Activated T-helper 1 cell treated with anti-CD3 and anti-CD28 coated beads, Interleukin-2, amount 50 U/mL, for 16 hours (primary cell): ENCODE measurements at places on chromosomes 3 and 15.

- no peak for DNase-seq
Observed at GRCh38 chr3:151890721-151891141, 17.3 kb downstream of the SUCNR1 start.

- no peak for DNase-seq
Observed at GRCh38 chr15:43134157-43134635, 810 bp downstream of the TMEM62 start.

DNA sequence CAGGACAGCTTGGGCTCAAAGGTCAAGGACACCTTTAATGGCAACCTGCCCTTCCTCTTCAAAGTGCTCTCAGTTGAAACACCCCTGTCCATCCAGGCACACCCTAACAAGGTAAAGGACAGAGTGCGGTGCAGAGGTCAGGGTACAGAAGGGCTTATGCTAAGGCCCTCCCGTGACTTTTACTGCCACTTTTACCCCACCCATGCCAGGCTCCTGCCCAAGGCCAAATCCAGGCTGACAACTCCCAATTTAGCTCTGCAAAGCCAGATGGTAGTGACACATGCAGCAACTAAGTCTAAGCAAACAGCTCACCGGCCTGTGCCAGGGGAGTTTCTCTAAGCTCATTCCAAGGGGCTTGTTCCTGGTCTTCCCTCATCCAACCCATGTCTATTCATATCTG, 1.6 kb downstream of the MPI start:
- DNase-seq: no peak

GRCh38 chr15:27535445-27536129, 563.5 kb downstream of the OCA2 start:
- no peak for DNase-seq

GRCh38 chr3:112128843-112129727, 4.0 kb downstream of the GCSAM start:
- DNase-seq: no peak

- DNase-seq: no peak
Observed at GRCh38 chr15:87949151-87949574, 307.4 kb downstream of the NTRK3 start.

- DNase-seq: no peak
Observed at GRCh38 chr3:190701096-190701532, 161.4 kb downstream of the GMNC start.

- no peak for DNase-seq
Observed at GRCh38 chr3:128950223-128950938, 43.5 kb downstream of the CFAP92 start.

DNA sequence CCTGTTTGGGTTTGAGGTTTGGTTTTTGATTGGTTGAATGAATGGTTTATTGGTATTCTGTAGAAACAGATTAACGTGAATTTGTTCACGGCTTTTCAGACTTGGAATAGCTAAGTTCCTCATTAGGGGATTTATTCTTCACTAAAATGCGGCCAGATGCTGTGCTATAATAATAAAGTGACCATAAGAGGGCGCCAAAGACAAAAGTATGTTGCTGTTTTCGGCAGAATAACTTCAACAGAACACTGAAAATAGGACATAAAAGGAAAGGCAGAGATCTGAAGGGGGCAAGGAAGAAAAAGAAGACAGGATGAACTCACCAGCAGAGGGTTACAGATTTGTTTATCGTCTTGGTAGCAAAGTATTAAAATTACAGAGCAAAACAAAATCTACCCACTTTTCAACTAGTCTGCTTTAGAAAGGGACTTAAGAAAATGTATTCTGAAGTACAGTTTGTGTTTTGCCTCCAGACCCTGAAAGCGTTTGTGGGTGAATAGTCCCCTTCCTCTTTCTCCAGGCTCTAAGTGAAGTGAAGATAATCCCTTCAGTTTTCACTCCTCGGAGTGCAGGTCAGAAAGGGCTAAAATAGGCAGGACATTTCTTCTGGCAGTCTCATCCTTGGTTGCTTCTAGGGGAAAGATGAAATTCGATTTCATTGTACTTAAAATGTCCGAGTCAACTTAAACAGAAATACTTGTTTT, 147.6 kb downstream of the IL20RB start:
- no peak for DNase-seq

DNA sequence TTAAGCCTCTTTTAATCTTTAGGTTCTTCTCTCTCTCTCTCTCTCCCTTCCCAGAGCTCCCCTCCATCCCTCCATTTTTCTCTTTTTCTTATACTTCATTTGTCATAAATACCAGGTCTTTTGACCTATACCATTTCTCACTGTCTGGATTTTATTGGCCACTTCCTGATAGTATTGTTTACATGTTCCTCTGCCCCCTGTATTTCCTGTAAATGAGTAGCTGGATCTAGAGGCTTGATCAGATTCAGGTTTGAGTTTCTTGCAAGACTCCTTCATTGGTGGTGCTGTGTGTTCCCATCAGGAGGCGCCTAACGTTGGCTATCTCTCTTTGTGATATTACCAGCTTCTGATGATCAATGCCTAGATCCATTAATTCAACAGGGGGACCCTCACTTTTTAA, 42.2 kb downstream of the DAPK2 start:
- DNase-seq: no peak

- DNase-seq: no peak
Observed at GRCh38 chr3:126644615-126645014, 10.3 kb downstream of the TXNRD3 start.

DNA sequence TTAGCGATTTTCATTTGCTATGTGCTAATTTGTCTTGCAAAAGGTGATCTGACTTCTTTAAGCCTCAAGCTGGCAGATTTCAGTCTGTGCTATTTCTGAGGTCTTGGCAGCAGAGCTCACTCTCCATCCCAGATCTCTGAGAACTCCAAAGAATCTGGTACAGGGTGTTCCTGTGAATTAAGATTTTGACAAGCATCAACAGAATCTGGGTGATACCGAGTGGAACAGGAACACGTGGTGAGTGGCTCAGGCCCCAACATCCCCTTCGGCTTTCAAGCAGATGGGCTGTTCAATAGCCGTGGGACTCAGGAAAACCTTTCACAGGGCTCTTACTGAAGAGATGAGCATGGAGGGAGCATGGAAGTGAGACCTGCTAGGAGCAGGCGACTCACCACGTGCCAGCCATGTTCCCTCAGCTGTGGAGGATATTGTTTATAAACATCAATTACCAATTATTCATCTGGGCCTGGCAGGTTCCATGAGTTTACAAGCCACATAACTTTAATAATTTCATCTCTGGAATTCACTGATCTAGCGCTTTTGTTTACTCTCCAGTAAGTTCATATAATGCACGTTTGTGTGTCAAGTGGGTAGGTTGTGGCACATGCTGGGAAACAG, 103.4 kb upstream of the SELENOK start:
- no peak for DNase-seq

- DNase-seq: no peak
Observed at GRCh38 chr3:72836923-72837322, 11.3 kb downstream of the SHQ1 start.

GRCh38 chr3:192835818-192836815, 81.5 kb downstream of the MB21D2 start:
- no peak for DNase-seq

DNA sequence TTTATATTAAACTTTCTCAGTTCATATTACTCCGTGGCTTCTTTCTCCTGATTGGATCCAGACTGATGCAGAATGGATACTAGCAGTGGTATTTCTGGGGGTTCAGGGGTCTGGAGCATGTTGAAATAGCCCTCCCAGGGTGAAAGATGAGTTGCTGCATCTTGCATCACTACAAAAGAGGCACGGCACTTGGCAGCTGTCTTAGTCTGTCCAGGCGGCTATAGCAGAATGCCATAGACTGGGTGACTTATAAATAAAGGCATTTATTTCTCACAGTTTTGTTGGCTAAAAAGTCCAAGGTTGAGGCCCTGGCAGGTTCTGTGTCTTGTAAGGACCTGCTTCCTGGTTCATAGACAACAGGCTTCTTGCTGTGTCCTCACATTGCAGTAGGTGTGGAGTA, 660 bp upstream of the BCL2L10 start:
- no peak for DNase-seq

GRCh38 chr15:67107014-67107812, 41.8 kb downstream of the SMAD3 start:
- no peak for DNase-seq

GRCh38 chr15:84099181-84099580, 136.4 kb upstream of the GOLGA6L4 start:
- DNase-seq: no peak

DNA sequence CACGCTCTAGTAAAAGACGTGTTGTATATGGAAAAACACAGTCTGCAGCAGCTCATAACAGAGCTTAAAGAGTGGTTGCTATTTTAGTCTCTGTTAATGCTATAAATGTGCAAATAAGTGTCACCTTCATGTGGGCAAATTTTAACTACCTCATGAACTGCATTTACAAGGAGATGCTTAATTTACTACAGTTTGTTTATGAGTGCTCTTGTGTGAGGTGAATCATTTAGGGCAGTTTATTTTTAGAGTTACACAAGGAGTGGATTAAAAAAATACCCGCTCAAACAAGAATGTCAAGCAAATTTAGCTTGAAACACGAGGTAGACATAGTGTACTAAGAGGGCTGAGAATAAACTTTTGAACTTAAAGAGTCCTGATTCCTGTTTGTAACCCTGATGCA, 579.0 kb downstream of the MFSD1 start:
- DNase-seq: no peak

DNA sequence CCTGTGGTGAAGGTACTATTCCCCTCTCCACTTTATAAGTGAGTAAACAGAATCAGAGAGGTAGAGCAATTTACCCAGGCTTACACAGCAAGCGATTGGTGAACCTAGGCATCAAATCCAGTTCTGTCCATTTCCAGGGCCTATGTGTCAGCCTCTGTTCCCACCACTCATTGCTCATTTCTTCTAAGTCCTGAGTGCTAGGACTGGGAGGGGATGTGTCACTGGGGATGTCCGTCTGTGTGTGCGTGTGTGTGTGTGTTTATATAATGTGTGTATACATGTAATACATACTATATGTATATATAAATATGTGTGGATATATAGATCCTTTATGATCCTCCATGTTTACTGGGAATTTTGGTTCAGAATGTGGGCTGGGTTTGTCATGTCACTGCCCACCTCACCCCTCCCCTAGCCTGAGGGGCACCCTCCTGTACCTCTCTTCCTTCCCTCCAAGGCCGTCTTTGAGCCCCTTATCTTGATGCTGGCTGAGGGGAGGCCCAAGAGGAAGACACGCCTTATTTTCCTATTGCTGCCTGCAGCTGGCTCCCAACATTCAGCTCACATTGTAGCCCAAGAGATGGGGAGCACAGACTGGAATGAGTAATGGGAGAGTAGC, 2.1 kb downstream of the TMEM43 start:
- no peak for DNase-seq

- DNase-seq: no peak
Observed at GRCh38 chr3:197000211-197000610, 29.4 kb downstream of the MELTF start.

- DNase-seq: no peak
Observed at GRCh38 chr3:17481116-17481515, 261.3 kb downstream of the TBC1D5 start.

DNA sequence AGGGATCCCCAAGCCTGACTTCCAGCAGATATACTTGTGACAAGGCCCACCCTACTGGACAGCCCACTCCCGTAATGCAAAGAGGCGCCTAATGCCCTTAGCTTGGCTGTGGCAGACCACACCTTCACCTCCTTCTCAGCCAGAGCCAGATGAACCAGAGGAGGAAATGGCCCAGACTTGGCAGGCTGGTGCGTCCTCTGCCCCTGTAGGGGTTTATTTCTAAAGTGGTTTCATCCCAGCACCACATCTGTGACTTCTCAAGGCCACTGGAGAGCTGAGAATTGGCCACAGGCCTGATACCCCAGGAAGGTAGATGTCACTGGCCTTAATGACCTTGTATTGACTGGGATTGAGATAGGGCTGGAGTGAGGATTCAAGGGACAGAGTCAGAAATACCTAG, 29.5 kb downstream of the BOC start:
- DNase-seq: no peak

GRCh38 chr3:67361323-67361722, 293.1 kb downstream of the SUCLG2 start:
- no peak for DNase-seq

DNA sequence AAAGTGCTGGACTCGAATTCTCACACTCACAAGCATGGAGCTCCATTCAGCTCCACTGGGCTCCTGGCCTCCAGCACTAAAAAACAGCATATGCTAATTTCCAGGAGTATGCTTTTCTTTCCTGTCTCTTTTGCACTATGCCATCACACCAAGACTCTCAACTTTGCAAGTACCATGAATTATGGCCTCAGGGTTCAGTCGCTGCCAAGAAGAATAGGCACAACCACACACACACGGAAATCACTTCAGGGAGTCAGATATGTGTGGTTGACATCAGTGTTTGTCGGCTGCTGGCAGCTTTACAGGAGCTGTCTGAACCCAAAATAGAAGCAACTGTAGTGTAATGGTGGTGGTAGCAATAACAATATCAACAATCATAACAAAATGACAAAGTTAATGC, 305.0 kb upstream of the SLCO3A1 start:
- no peak for DNase-seq

- no peak for DNase-seq
Observed at GRCh38 chr15:78730955-78731354, 80.3 kb downstream of the ADAMTS7 start.

GRCh38 chr15:98076021-98076816, 115.7 kb downstream of the ARRDC4 start:
- no peak for DNase-seq

DNA sequence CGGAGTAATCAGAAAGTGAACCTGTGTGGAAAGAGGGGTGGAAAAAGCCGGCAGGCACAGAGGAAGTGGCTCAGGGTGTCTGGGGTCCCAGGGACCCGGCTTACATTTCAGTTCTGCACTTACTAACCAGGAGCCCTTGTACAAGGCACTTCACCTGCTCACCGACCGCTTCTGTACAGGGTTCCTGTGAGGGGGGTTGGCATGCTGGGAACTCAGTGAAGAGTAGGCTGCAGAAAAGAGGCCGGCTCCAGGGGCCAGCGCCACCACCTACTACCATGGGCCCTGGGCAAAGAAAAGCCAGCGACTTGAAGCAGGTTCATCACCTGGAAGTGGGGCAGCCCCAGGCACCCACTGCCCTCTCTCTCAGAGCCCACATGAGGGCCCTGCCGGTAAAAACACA, 6.2 kb downstream of the STIMATE start:
- peak; percentile 14 for DNase-seq

DNA sequence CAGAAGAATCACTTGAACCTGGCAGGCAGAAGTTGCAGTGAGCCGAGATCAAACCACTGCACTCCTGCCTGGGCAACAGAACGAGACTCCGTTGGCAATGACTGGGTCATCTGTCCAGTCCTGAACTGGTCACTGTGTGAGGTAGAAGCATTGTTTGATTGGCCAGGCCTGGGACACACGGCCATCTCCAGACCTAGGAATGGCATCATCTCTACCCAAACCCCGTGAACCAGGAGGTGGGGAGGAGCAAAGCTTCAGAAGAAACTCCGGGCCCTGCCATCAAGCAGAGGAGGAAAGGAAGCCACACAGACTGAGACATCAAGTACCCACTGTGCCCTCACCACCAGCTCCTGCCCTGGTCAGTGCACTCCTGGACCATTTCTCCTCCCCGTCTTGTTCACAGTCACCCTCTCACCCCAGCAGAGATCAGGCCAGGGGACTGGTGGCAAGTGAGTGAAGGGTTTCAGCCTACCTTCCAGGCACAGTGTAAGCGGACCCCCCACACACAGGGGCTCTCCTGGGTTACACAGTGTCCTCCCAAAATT, 31.6 kb downstream of the GOLGA6L2 start:
- DNase-seq: no peak

- DNase-seq: no peak
Observed at GRCh38 chr3:31125413-31126020, 231.1 kb upstream of the GADL1 start.
